ENCODE measurements at places on chromosomes 6 and 20. TPM values are rescaled to one million over a fixed set of nuclear protein-coding genes. Genes with fewer than 3 reads are reported as not detected.

OR12D1 gene
- total RNA-seq = not detected

CFAP206 gene
- not detected for total RNA-seq

MUC21 gene
- total RNA-seq = not detected

OVOL2 gene
- total RNA-seq = not detected

CST7 gene
- 98.4 TPM for total RNA-seq

SLC17A2 gene
- not detected for total RNA-seq

SAMD10 gene
- 45.4 TPM for total RNA-seq

TXLNB gene
- 0.42 TPM for total RNA-seq

HLA-C gene
- 1,723 TPM for total RNA-seq

SRMS gene
- total RNA-seq = not detected

SRSF12 gene
- total RNA-seq = not detected

ULBP2 gene
- total RNA-seq = 2.9 TPM

SPEF1 gene
- 0.12 TPM for total RNA-seq

BFSP1 gene
- 3.3 TPM for total RNA-seq

PACSIN1 gene
- total RNA-seq = 1.3 TPM

ADGRF5 gene
- total RNA-seq = not detected

PSMB1 gene
- 189 TPM for total RNA-seq

ZBP1 gene
- total RNA-seq = 12.5 TPM

C6orf141 gene
- total RNA-seq = not detected

COL20A1 gene
- not detected for total RNA-seq

ASIP gene
- not detected for total RNA-seq

TMEM170B gene
- total RNA-seq = 0.37 TPM

GPRC6A gene
- total RNA-seq = not detected

PI3 gene
- not detected for total RNA-seq

DPPA5 gene
- total RNA-seq = not detected

PRKN gene
- not detected for total RNA-seq

FNDC11 gene
- 0.49 TPM for total RNA-seq

CEP85L gene
- total RNA-seq = 57.6 TPM

SLC22A2 gene
- not detected for total RNA-seq

GHRH gene
- not detected for total RNA-seq

ISM1 gene
- total RNA-seq = 0.49 TPM

PREP gene
- 47.1 TPM for total RNA-seq

CD40 gene
- total RNA-seq = 3.2 TPM

MEI4 gene
- not detected for total RNA-seq

SLC52A3 gene
- total RNA-seq = not detected

CPNE5 gene
- total RNA-seq = 2.7 TPM

RRAGD gene
- 9.5 TPM for total RNA-seq

SPATS1 gene
- total RNA-seq = not detected

MCM8 gene
- 21.7 TPM for total RNA-seq

SMOC2 gene
- total RNA-seq = not detected

SLC22A1 gene
- 4.0 TPM for total RNA-seq

TFAP2D gene
- not detected for total RNA-seq

COL21A1 gene
- not detected for total RNA-seq

KIAA1755 gene
- total RNA-seq = not detected

PPARD gene
- total RNA-seq = 21.9 TPM

BPIFB4 gene
- not detected for total RNA-seq

ZSCAN23 gene
- 1.6 TPM for total RNA-seq

SPDEF gene
- total RNA-seq = not detected

RBBP8NL gene
- total RNA-seq = not detected

DACT2 gene
- total RNA-seq = 0.78 TPM

MBOAT1 gene
- 21.5 TPM for total RNA-seq

TRERF1 gene
- 48.9 TPM for total RNA-seq

RIPK1 gene
- 35.8 TPM for total RNA-seq

SSTR4 gene
- total RNA-seq = not detected

CLIC1 gene
- total RNA-seq = 517 TPM

LZTS3 gene
- 0.69 TPM for total RNA-seq

Data from T-helper 1 cell treated with Interleukin-12 subunit alpha and Interleukin-12 subunit beta and Interleukin-4 antibody, amounts not matched to agents 30 ng/mL and 1 ng/mL, for 36 hours (primary cell).